ENCODE measurements at places on chromosomes 1 and 21. TPM values are rescaled to one million over a fixed set of nuclear protein-coding genes. Genes with fewer than 3 reads are reported as not detected.
A peak's percentile ranks its signal among the peaks of the same experiment; 100 is the strongest.

DNA sequence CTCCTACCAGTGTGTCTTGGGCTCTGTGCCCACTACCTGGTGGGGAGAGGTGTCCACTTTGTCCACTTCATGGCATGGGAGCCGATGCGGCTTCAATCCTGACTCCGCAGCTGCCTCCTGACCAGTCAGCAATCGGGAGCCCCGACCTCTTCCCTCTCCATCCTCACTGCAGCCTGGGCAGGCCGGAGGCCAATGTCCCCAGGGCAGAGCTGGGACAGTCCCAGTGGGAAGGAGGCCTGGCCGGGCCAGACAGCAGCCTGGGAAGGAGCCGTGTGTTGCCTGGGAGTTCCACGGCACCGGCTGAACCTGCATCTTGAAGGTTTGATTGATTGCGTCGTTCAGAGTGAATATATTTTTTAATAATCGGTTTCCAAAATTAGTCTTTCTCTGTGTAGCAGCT is 330.9 kb upstream of the VAMP3 start:
- H3K36me3 ChIP-seq = no peaks in the 10 kb centered on the region
- no peak overlapping the region for H3K27ac ChIP-seq
- no peak for DNase-seq
- no peak overlapping the region for H3K4me3 ChIP-seq
- H3K4me1 ChIP-seq = no peaks in the 10 kb centered on the region
- no peaks in the 10 kb centered on the region for H3K27me3 ChIP-seq

Gene MSH4
- total RNA-seq = 1.4 TPM

DNA sequence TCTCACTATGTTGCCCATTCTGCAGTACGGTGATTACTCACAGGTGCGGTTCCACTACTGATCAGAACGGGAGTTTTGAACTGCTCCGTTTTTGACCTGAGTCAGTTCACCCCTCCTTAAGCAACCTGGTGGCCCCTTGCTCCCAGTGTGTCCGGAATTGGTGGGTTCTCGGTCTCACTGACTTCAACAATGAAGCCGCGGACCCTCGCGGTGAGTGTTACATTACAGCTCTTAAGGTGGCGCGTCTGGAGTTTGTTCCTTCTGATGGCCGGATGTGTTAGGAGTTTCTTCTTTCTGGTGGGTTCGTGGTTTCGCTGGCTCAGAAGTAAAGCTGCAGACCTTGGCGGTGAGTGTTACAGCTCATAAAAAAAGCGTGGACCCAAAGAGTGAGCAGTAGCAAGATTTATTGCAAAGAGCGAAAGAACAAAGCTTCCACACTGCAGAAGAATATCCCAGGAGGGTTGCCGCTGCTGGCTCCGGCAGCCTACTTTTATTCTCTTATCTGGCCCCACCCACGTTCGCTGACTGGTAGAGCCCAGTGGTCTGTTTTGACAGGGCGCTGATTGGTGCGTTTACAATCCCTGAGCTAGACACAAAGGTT is 17.6 kb upstream of the PARP1 start:
- H3K4me3 ChIP-seq = peak overlapping the region; percentile 82
- no peak for DNase-seq
- H3K4me1 ChIP-seq = peaks cover 21% of the 10 kb centered on the region

Gene FOXD3
- total RNA-seq = not detected

DNA sequence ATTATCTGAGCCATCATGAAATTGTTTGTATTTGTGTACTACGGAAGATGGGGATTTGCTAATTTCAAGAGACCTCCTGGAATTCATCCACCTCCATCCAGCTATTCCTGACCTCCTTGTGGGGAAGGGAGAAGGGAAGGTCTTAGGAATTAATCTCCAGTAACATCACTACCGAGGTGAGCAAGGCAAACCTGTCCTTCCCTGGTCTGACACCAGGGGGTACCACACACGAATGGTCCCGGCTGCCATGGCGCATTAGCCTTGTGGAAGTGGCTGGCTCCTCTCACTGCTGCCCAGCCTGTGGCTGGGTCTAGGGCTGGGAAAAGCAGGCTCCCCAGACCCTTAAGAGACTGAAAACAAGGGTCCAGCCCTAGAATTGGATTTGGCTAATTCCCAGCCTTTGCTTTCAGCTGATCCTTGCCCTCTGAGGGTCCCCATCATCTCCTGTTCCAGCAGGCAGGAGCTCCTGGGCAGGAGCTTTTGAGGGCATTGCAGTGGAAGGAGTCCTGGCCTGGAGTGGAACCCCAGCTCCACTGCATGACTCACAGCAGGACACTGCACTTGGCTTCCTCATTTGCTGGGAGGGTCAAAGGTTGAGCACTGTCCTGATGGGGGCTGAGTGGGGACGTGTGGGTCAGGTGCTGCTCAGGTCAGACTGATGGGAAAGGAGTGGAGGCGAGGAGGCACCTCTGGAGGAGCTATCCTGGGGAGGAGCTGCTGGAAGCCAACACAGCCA is 34.8 kb downstream of the RIMS3 start:
- DNase-seq = no peak
- no peaks in the 10 kb centered on the region for H3K27me3 ChIP-seq
- no peak overlapping the region for H3K27ac ChIP-seq

Gene SLC44A5
- total RNA-seq = 0.69 TPM

DNA sequence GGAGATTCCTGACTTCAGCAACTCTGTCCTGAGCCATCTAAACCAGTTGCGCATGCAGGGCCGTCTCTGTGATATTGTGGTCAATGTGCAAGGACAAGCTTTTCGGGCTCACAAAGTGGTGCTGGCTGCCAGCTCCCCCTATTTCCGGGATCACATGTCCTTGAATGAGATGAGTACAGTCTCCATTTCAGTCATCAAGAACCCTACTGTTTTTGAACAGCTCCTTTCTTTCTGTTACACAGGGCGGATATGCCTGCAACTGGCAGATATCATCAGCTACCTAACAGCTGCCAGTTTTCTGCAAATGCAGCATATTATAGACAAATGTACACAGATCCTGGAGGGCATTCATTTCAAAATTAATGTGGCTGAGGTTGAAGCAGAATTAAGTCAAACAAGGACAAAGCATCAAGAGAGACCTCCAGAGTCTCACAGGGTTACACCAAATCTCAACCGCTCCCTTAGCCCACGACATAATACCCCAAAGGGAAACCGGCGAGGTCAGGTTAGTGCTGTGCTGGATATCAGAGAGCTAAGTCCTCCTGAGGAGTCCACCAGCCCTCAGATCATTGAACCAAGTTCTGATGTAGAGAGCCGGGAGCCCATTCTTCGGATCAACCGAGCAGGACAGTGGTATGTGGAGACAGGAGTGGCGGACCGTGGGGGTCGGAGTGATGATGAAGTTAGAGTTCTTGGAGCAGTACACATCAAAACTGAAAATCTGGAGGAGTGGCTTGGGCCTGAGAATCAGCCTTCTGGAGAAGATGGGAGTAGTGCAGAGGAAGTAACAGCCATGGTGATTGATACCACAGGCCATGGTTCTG is 2.3 kb downstream of the ZBTB37 start:
- peaks cover 56% of the 10 kb centered on the region for H3K36me3 ChIP-seq
- H3K4me3 ChIP-seq = peak overlapping the region; percentile 32
- H3K4me1 ChIP-seq = peaks cover 59% of the 10 kb centered on the region
- no peaks in the 10 kb centered on the region for H3K27me3 ChIP-seq

DNA sequence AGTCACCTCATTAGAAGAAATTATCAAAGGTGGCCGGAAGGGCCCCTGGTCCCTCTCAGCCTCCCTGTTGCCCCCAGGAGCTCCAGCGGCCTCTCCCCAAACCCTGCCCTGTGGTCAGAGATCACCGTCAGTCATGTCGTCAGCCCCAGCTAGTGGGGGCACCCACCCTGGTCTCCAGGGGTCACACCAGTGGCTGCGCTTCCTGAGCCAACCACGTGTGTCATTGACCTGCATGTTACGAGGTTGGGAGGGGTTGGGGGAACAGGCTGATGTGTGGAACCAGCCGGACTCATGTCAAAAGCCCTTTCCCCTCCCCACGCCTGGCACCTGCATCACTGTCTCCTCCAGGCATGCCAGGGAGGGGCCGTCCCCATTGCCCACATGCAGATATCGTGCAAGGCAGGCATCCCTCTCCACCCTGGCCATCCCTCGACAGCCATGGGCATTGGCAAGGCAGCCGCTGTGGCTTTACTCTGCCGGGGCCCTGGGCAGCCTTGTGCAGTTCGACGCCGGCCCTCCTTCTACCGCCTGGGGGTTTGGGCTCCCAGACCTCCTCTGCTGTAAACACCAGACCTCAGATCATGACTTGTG is 128.7 kb downstream of the CRYAA start:
- no peak overlapping the region for H3K4me3 ChIP-seq
- H3K27me3 ChIP-seq = peaks cover 20% of the 10 kb centered on the region
- H3K36me3 ChIP-seq = no peaks in the 10 kb centered on the region
- no peak for DNase-seq

DNA sequence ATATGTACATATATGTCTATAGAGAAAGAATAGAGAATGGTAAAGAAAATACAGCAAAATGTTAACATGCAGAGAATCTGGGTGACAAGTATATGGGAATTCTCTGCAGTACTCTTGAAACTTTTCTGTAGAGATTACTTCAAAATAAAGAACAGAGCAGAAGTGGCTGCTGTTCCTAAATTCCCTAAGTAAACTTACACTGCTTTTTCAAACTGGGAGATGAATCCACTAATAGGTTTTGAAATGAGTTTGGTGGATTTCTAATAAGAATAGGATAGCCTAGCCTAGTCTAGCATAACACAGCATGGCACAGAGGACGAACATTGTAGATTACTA is 450 bp upstream of the CR2 start:
- H3K4me1 ChIP-seq = peaks cover 4% of the 10 kb centered on the region
- DNase-seq = no peak
- no peak overlapping the region for H3K4me3 ChIP-seq
- peaks cover 3% of the 10 kb centered on the region for H3K36me3 ChIP-seq

GRCh38 chr21:37945036-37945435 is 28.8 kb upstream of the KCNJ6 start:
- DNase-seq = no peak
- H3K4me1 ChIP-seq = no peaks in the 10 kb centered on the region
- H3K36me3 ChIP-seq = no peaks in the 10 kb centered on the region
- H3K4me3 ChIP-seq = no peak overlapping the region
- no peaks in the 10 kb centered on the region for H3K27me3 ChIP-seq

GRCh38 chr1:188670837-188671236 is 1806.8 kb downstream of the BRINP3 start:
- no peaks in the 10 kb centered on the region for H3K4me1 ChIP-seq
- H3K27me3 ChIP-seq = no peaks in the 10 kb centered on the region
- no peaks in the 10 kb centered on the region for H3K36me3 ChIP-seq
- no peak overlapping the region for H3K4me3 ChIP-seq
- H3K27ac ChIP-seq = no peak overlapping the region

Gene CYB561D1
- 18.1 TPM for total RNA-seq

Gene DCDC2B
- total RNA-seq = not detected

- peaks cover 24% of the 10 kb centered on the region for H3K4me1 ChIP-seq
- no peak overlapping the region for H3K27ac ChIP-seq
- H3K4me3 ChIP-seq = peak overlapping the region; percentile 42
- DNase-seq = no peak
Observed at GRCh38 chr1:89310505-89310904, 37.8 kb upstream of the GBP5 start.

DNA sequence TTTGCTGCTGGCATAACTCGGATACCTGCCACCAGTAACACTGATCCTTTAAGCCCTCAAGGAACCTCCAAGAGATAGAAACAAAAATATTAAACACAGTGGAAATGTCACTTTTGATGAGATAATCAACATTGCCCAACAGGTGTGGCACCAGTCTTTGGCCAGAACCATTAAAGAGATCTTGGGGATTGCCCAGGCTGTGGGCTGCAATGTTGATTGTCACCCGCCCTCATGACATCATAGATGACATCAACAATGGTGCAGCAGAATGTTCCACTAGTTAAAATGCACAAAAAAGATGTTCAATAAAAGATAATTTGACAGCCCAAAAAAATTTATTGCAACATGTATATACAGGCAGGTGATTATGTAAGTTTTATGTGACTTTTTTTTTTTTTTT is 20.2 kb upstream of the ZMYM1 start:
- DNase-seq = no peak
- no peaks in the 10 kb centered on the region for H3K36me3 ChIP-seq
- H3K27ac ChIP-seq = no peak overlapping the region
- H3K4me1 ChIP-seq = peaks cover 3% of the 10 kb centered on the region
- peaks cover 25% of the 10 kb centered on the region for H3K27me3 ChIP-seq
- H3K4me3 ChIP-seq = no peak overlapping the region

GRCh38 chr1:203629507-203630082 is 3.0 kb downstream of the ATP2B4 start:
- H3K27me3 ChIP-seq = no peaks in the 10 kb centered on the region
- H3K4me3 ChIP-seq = peak overlapping the region; percentile 85
- peaks cover 50% of the 10 kb centered on the region for H3K4me1 ChIP-seq
- H3K27ac ChIP-seq = peak overlapping the region; percentile 67

Gene ACOT11
- 0.16 TPM for total RNA-seq

DNA sequence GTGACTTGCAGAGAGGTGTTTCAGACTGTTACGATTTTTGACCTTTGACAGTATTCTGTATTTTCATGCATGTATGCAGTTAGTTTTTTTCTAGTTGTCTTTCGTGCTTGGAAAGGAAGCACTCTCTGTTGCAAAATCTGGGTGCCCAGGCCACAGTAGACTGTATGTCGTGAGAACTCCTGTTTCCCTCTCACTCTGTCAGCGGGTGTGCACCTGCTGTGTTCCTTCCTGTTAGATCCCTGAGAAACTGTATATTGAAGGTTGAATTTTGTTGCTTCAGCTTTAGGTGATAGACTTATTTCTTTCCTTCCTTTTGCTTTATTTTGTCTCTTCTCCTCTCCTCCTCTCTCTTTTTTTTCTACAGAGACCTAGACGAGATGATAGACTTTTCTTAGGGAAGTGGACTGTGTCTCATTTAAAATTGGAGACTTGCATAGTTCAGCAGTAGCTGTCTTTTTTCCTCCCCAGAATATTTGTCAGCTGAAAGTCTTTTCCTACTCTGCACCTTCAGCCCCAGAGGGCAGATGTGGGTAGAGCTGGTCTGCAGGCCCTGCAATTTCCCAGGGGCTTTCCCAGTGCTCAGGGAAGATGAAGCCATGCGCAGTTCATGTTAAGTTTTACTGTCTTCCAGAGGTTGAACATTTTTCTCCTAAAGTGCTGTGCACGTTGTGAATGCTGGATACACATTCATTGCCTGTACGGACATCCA is 1.4 kb downstream of the TRAPPC10 start:
- peak overlapping the region; percentile 87 for H3K4me3 ChIP-seq
- peak overlapping the region; percentile 85 for H3K27ac ChIP-seq
- peaks cover 15% of the 10 kb centered on the region for H3K36me3 ChIP-seq
- peaks cover 55% of the 10 kb centered on the region for H3K4me1 ChIP-seq
- DNase-seq = no peak
- no peaks in the 10 kb centered on the region for H3K27me3 ChIP-seq

- peaks cover 47% of the 10 kb centered on the region for H3K4me1 ChIP-seq
- no peaks in the 10 kb centered on the region for H3K36me3 ChIP-seq
- peak overlapping the region; percentile 69 for H3K4me3 ChIP-seq
- peak overlapping the region; percentile 83 for H3K27ac ChIP-seq
- H3K27me3 ChIP-seq = no peaks in the 10 kb centered on the region
Observed at GRCh38 chr1:107358619-107359327, 217.9 kb downstream of the NTNG1 start.

Gene DUSP23
- 15.7 TPM for total RNA-seq

- DNase-seq = no peak
- peaks cover 11% of the 10 kb centered on the region for H3K4me1 ChIP-seq
- no peak overlapping the region for H3K27ac ChIP-seq
- peaks cover 6% of the 10 kb centered on the region for H3K27me3 ChIP-seq
- no peak overlapping the region for H3K4me3 ChIP-seq
Observed at GRCh38 chr1:31549809-31550620, 26.3 kb upstream of the TINAGL1 start.

GRCh38 chr1:12464045-12464461 is 154.0 kb downstream of the DHRS3 start:
- H3K4me3 ChIP-seq = no peak overlapping the region
- no peak overlapping the region for H3K27ac ChIP-seq
- H3K4me1 ChIP-seq = peaks cover 4% of the 10 kb centered on the region
- H3K27me3 ChIP-seq = no peaks in the 10 kb centered on the region
- DNase-seq = no peak
- peaks cover 71% of the 10 kb centered on the region for H3K36me3 ChIP-seq

All from activated B cell treated with CpG ODN at 0.5 μM for 24 hours (primary cell).